Central memory CD8-positive, alpha-beta T cell (primary cell): ENCODE measurements at places on chromosomes 11 and 22.

DNA sequence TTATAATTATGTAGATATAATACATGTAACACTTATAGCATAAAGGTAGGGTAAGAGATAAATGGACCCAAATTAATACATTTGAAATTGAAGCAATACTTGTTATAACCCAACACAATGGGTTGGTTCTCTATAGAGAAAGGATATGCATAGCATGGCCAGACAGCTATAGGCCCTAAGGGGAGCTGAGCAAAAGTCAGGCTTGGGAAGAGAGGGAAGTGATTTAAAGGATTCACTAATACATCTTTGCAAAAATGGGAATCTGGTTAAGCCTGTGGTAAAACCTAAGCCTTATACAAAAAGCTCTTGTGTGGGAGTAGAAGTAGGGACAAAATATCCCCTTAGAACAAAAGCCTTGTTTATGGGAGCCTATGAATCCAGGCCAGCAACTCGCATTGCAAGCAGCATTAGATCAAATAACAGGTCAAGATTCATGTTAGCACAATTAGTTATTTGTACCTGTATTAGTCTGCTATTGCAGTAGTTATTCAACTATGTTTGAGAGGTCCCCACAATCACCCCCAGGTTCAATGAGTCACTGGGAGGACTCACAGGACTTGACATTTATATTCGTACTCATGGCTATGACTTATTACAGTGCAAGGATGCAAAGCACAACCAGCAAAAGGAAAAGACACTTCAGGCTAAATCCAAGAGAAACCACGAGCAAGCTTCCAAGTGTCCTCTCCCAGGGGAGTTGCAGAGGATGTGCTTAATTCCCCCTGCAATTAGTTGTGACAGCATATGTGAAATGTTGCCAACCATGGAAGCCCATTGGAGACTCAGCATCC is 144.7 kb upstream of the LMO1 start:
- DNase-seq, result no peak
- no peaks in the 10 kb centered on the region for H3K36me3 ChIP-seq
- H3K27ac ChIP-seq, result no peak overlapping the region
- no peaks in the 10 kb centered on the region for H3K27me3 ChIP-seq

- peak; percentile 64 for DNase-seq
- H3K27ac ChIP-seq, result no peak overlapping the region
- H3K4me1 ChIP-seq, result peaks cover 10% of the 10 kb centered on the region
- peak overlapping the region; percentile 58 for H3K4me3 ChIP-seq
- no peaks in the 10 kb centered on the region for H3K27me3 ChIP-seq
Measured at GRCh38 chr11:124920870-124921609, 2.0 kb downstream of the HEPN1 start.

DNA sequence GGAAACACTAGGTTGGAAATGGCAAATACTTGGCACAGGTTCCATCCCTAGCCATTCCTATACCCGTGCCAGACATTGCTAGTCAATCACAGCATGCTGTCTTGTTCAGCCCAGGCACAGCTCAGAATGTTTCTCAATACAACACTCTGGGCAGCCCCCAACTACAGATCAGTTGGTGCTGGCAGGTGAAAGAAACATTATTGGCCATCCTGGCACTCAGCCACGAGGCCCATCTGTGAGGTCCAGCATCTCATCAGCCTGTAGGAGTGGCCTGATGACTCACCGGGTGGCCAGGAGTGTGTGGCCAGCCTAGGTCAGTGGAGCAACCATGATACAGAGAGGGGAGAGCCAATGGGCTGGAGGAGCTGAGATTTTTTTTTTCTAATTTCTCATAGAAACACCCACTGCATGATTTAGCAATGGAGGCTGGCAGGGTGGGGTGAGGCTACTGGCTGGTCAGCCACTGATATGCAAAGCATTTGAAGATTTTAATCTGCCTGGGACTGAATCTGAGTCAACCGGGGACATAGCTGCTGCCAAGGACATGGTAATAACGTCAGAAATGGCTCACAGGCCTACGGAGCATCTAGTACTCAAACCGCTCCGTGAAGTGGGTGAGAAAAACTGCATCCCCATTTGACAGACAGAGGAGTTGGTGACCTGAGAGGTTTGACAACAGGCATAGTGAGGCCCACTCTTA is 5.4 kb downstream of the MYO18B start:
- H3K4me3 ChIP-seq, result no peak overlapping the region
- H3K4me1 ChIP-seq, result no peaks in the 10 kb centered on the region
- H3K27me3 ChIP-seq, result peaks cover 29% of the 10 kb centered on the region

DNA sequence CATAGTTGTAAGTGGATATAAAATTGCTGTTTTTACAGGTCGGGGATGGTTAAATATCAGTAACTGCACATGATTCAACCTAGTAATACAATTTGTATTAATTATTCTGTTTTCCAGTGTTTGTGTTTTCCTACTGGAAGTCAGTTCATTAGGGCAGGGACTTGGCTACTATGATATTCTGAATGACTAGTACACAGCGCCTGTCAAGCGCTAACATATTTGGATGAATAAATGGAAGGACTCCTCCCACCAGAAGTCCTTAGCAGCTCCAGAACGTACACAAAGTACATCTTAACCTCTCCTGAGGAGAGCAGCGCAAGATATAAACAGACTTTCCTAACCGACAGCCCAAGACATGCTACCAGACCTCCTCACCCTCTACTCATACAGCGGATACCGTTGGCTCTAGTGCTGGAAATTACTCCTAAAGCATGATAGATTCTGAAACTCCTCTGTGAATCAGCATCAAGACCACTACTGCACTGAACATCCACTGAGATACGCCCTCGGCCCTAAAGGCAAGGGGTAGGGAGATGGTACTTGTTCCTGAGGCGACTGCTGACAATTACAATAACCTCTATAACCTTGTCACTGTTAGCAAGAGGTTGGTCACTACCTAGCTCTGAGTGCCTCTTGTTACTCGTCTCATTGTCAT is 79.1 kb downstream of the RDX start:
- DNase-seq, result no peak
- H3K36me3 ChIP-seq, result peaks cover 3% of the 10 kb centered on the region
- H3K27ac ChIP-seq, result no peak overlapping the region
- H3K4me3 ChIP-seq, result no peak overlapping the region
- no peaks in the 10 kb centered on the region for H3K4me1 ChIP-seq

DNA sequence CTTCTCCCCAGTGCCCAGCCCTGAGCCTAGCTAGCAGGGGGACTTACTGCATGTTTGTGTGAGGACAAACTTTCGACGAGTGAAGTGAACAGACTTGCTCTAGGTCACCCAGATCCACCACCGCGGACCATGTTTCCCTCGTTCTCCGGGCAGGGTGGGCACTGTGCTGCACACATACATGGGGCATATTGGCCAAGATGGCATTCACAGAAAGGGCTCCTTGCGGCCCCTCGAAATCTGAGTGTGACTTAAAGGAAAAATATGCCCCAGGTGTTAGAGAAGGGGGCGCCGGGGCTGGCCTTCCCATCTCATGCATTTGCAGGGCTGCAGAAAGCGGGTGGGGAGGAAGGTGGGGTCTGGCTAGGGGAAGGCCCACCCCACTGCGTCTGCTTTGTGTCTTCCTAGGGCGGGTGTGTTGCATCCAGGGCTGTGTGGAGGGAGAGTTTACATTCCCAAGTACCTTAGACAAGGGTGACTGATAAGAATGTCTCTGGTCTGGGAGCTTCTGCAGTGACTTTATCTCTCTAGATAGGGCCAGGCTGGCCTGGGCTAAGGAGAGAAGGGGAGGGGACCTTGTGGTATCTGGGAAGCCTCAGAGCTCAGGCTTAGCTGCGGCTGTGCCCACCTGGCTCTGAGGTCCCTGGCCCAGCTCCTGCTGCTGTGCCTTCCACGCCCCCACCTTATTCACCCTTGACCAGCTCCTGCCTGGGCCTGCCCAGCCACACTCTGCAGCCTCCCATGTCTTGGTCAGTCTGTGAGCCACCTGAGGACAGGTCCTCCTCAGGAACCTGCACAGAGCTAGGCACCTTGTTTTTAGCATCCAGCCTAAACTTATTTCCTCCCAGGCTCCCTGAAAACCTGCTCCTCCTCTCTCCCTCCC is 45.8 kb downstream of the LRRC32 start:
- H3K27me3 ChIP-seq, result no peaks in the 10 kb centered on the region
- H3K4me1 ChIP-seq, result peaks cover 12% of the 10 kb centered on the region
- no peak for DNase-seq
- no peak overlapping the region for H3K4me3 ChIP-seq
- H3K36me3 ChIP-seq, result peaks cover 2% of the 10 kb centered on the region
- H3K27ac ChIP-seq, result peak overlapping the region; percentile 29

DNA sequence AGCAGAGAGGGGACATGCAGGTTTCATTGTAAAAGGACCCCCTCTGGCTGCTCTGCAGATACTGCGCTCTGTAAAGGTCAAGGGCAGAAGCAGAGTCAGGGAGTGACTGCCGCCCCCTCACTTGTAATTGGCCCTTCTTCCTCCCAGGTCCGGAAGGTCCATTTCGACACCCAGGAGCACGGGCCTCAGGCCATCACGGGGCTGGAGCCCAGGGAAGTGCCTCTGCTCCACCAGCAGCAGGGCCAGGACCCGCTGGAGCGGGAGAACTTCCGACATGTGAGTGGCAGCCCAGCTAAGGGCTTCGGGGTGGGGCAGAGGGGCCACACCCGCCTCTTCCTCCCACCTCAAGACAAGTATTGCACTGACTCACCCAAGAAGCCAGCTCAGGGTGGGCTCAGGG is 24.0 kb upstream of the LRRC10B start:
- DNase-seq, result no peak
- peaks cover 16% of the 10 kb centered on the region for H3K4me1 ChIP-seq
- H3K36me3 ChIP-seq, result peaks cover 1% of the 10 kb centered on the region
- H3K27me3 ChIP-seq, result peaks cover 27% of the 10 kb centered on the region
- H3K27ac ChIP-seq, result no peak overlapping the region
- H3K4me3 ChIP-seq, result no peak overlapping the region

- H3K4me1 ChIP-seq, result no peaks in the 10 kb centered on the region
- H3K27me3 ChIP-seq, result peaks cover 20% of the 10 kb centered on the region
- H3K27ac ChIP-seq, result no peak overlapping the region
- no peak overlapping the region for H3K4me3 ChIP-seq
- DNase-seq, result no peak
- no peaks in the 10 kb centered on the region for H3K36me3 ChIP-seq
Measured at GRCh38 chr11:76849376-76849775, 11.3 kb upstream of the ACER3 start.

DNA sequence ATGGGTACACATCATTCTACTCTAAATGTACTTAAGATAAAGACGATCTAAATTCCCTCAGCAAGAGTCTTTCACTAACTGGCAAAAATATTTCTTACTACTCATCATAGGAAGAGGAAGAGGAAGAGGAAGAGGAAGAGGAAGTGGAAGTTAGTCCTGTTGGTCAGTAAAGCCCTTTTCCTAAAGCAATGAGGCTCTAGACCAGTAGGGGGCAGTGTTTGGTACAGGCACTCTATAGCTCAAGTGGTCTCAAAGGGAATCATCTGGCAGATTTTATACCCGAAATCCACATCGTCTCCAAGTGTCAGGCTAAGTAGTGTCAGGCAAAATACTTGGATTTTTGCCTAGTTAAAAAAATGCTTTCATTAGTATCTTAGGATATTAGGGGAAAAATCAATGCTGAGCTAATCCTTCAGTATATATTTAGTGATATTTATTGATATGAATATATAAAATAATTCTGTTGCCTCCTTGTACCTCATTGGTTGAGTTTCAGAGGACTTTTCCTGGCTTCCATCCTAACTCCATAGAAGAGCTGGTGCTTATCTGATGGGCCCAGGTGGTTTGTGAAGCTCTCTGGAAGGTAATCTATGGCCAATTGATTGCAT is 7.7 kb downstream of the BLID start:
- no peak for DNase-seq
- no peak overlapping the region for H3K4me3 ChIP-seq
- H3K27ac ChIP-seq, result no peak overlapping the region
- no peaks in the 10 kb centered on the region for H3K4me1 ChIP-seq
- no peaks in the 10 kb centered on the region for H3K36me3 ChIP-seq

DNA sequence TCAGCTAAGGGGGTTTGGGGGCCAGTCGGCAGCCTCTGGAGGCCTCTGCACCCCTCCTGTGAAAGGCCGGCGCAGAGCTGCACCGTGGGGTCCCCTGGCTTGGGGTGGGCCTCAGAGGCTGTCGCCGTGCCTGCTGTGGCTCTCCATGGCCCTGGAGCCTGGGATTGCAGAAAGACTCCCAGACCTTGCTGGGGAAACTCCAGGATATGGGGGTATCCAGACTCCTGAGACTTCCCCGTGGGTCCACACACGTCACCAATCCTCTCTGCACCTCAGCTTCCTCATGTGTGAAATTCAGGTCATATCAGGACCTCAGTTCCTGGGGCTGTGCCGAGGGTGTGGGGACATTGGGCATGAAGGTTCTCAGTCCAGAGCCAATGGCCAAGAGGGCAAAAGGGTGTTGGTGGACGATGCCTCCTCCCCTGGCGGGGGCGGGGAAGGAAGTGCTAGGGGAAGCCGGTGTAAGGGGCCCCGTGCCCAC is 97.1 kb downstream of the KCNQ1 start:
- H3K36me3 ChIP-seq, result no peaks in the 10 kb centered on the region
- H3K27ac ChIP-seq, result no peak overlapping the region
- H3K27me3 ChIP-seq, result no peaks in the 10 kb centered on the region
- no peak overlapping the region for H3K4me3 ChIP-seq
- H3K4me1 ChIP-seq, result no peaks in the 10 kb centered on the region

DNA sequence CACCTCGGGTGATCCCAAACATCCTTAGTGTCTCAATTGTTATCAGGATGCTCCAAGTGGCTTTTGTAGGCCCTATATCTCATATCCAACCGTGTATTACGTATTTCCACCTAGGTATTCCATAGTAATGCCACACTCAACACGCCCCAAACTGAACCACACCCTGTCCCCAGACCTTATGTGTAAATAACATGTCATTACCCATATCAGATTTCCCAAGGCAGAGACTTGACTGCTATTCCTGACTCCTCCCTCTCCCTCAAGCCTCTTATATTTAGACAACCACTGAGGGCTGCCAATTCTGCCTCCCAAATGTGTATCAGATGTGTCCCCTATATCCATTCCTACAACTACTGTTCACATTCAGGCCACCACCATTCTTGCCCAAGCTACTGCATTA is 132.8 kb upstream of the NCAM1 start:
- no peaks in the 10 kb centered on the region for H3K27me3 ChIP-seq
- no peak for DNase-seq
- no peak overlapping the region for H3K27ac ChIP-seq

DNA sequence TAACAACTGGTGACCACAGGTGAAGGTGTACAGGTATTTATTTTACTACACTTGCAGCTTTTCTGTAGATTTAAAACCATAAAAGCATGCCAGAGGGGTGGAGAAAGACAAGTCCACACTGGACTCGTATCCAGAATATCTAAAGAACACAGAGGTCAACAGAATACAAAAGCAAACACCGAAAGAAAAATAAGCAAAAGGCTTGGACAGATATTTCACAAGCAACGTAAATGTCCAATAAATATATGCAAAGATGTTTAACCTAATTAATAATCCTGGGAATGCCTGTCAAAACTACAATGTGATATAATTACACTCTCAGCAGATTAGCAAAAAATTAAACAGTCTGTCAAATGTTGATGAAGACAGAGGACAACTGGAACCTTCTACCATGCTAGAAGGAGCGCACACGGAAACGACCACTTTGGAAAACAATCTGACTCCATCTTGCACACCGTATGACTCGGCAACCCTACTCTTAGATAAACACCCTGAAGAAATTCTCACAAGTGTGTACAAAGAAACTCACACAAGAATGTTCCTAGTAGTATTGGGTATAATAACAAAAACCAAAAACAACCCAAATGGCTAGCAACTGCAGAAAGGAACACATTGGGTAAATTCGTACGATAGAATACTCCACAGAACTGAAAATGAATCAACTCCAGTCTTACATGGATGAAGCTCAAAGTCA is 27.2 kb downstream of the GNB1L start:
- peaks cover 3% of the 10 kb centered on the region for H3K36me3 ChIP-seq
- H3K4me3 ChIP-seq, result no peak overlapping the region
- H3K27ac ChIP-seq, result no peak overlapping the region
- H3K27me3 ChIP-seq, result no peaks in the 10 kb centered on the region
- H3K4me1 ChIP-seq, result peaks cover 5% of the 10 kb centered on the region
